ENCODE measurements at places on chromosomes 11 and 22.

GRCh38 chr11:92306966-92307510 is 82.4 kb downstream of the FAT3 start:
- DNase-seq = no peak

DNA sequence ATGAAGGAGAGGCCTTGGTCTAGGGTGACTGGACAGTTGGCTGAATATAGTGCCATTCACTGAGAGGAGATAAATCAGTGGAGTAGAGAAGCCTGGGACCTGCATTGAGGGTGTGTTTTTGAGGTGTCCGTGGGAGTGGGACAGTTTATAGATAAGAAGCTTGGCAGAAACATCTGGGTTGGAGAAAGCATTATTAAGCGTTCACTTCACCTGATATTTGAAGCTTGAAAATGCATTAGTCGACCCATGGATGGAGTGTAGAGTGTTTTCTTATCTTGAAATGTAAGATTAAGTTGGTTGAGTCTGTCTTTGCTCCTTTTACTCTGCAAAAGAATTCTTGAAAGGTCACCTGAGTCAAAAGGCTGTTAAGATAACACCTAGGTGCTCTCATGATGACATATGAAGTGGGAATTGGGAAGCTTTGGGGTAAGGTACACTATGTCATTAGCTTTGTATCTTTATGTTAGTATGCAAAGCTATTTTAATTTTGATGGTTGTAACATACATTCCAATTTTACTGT is 160.7 kb downstream of the ARHGAP42 start:
- no peak for DNase-seq

- no peak for DNase-seq
Measured at GRCh38 chr22:20441631-20442484, 4.2 kb upstream of the SCARF2 start.

- no peak for DNase-seq
Measured at GRCh38 chr11:106997227-106997626, 21.0 kb downstream of the GUCY1A2 start.

GRCh38 chr11:35784699-35785098 is 122.1 kb downstream of the TRIM44 start:
- no peak for DNase-seq

- DNase-seq = no peak
Measured at GRCh38 chr22:19879246-19879570, 24.5 kb upstream of the GNB1L start.

DNA sequence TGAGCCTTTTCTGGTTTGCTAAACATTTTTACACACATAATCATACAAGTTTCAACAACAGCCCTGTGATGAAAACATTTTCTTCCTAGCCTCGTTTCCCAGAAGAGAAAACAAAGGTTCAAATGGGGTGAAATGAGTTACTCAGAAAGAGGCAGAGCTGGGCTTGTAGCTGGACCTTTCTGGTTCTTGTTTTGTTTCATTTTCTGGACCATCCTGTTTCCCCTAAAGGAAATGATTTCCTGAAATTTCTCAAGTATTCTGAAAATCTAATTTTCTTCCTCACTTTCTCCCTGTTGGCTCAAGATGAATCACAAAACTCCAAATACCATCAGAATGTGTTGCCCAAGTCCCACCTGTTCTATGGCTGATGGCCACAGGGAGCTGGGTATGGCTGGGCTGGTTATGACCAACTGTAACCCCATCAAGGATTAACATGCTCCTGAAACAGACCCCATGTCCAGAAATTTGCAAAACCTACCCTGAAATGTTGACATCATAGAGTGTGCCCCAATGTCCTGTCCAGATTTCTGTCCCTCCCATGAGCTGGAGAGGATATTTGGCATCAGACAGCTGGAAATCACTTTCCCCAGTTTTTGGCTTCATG is 6.7 kb upstream of the APOL4 start:
- no peak for DNase-seq

DNA sequence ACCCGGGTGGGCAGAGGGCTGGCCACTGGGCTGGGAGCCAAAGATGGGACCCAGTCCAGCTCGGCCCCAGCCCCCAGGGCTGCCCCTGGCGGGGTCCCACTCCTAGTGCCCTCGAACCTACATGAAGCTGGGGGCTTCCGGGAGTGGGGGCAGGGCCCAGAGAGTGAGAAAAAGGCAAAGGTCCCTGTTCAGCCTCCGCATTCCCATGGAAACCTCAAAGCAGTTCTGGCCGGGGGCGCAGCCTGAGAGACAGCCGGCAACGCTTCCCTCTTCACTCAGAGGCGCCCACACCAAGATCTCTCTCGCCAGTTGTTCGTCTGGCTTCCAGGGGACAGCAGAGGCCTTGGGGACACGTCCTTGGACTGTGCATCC is 22.4 kb upstream of the ARHGAP8 start:
- DNase-seq = no peak

DNA sequence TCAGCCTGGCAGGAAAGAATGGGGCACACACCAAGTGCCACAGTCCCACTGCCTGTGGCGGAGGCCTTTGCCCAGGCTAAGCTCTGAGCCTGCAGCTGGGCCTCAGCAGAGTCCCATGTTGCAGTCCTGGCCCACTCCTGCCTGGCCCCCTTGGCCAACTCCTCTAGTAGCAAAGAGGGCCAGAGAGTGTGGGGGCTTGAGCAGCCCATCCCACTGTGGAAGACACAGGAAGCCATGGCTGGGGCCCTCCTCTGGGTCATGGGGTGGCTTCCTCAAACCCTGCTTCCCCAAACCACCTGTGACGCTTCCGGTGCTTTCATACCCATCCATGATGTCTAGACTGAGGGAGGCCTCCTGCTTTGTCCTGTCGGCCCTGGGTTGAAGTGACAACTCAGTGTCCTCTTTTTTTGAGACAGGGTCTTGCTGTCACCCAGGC is 5.8 kb downstream of the RPS19BP1 start:
- DNase-seq = no peak

DNA sequence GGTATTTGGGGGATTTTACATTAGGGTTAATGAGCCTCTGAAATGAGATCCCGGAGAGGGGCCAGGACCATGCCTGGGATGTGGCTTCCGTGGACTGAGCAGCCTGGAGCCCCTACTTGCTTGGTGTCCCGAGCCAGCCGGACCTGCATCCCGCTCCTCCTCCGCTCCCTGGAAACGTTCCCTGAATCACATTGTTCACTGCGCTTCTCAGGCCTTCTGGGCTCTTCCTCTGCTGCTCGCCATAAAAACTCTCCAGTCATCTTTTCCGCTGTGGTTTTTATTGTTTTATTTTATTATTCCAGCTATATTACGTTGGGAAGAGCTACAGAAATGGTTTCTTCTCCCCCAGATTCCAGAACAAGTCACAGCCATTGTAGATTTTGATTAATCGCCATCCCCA is 13.3 kb upstream of the KCNQ1OT1 start:
- DNase-seq = no peak

- no peak for DNase-seq
Measured at GRCh38 chr11:20309231-20310025, 54.1 kb upstream of the HTATIP2 start.

DNA sequence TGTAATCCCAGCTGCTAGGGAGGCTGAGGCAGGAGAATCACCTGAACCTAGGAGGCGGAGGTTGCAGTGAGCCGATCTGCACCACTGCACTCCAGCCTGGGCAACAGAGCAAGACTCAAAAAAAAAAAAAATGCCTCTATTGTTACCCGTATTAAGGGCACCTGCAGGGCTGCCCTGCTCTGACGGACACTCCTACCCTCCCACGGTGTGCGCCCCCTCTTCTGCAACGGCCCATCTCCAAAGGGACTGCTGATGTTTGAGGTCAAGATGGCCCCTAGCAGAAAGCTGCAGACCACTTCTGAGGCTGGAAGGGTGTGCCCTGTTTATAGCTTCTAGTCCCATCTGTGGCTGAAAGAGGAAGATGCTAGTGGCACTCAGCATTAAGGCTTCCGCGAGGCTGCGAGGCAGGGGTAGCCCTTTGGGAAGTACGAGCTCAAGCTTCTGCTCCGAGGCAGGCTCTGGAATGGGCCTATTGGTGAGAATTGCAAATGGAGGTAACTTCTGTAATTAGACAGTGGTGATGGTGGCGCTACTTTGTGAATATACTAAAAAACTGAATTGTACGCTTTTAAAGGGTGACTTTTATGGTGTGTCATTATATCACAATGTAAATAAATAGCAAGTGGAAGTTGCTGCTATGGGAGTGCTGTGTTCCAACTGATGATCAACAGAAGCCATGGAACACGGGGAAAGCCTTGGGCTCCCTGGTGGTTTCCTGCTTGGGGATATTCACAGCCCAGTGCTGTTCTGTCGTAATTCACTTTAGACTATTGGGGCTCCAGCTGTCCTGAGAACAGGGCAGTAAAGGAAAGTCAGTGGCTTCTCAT is 24.3 kb downstream of the ARFGAP2 start:
- DNase-seq = no peak

GRCh38 chr11:81574301-81574700 is 1159.4 kb downstream of the FAM181B start:
- no peak for DNase-seq

GRCh38 chr11:74299015-74299414 is 12.4 kb downstream of the P4HA3 start:
- no peak for DNase-seq

GRCh38 chr11:133833898-133834681 is 11.2 kb downstream of the SPATA19 start:
- DNase-seq = no peak

DNA sequence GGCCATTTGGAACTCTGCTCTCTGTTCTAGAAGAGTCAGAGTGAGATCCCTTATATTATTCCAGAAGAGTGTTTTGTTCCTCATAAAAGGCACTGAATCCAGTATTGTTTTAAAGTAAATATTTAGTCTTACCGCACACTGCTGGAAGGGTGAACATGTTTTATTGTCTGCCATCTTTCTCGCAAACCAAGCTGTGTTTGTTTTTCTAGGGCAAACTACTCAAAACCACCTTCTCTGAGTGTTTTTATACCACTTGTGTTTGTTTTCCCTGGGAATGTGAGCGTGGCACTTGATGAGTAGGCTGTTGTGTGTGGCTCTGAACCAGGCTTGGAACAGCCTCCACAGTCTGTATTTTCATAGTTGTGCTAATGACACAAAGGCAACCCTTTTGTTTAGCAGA is 89.8 kb downstream of the DBX1 start:
- DNase-seq = no peak

DNA sequence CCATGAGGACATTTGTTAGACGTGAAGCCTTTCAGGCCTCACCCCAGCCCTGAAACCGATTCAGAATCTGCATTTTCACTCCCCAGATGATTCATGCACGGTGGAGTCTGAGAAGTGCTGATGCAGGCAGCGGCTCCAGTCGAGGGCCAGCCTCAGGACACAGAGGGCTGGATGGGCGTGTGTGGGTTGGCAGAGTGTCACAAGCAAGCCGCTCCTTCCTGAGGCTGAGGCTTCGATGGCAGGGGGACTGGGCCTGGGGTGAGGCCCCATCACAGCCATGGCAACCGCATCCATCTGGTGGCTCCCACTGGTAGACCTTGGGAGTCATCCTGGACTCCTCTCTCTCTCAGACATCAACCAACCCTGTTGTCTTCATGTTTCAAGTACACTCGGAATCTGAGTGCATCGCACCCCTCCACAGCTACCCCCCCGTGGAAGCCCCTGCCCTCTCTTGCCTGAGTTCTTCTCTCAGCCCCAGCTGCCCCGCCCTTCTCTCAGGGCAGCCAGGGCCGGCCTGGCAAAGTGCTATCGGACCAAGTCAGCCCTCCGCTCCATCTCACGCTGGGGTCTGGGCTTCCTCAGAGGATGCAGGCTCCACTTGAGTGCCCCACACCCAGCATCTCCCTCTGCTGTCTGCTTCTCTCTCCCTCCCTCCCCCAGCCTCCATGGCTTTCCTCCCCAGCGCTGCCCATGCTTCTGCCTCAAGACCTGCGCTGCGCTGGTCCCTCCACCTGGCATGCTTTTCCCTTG is 10.6 kb downstream of the KCNC1 start:
- DNase-seq = no peak

DNA sequence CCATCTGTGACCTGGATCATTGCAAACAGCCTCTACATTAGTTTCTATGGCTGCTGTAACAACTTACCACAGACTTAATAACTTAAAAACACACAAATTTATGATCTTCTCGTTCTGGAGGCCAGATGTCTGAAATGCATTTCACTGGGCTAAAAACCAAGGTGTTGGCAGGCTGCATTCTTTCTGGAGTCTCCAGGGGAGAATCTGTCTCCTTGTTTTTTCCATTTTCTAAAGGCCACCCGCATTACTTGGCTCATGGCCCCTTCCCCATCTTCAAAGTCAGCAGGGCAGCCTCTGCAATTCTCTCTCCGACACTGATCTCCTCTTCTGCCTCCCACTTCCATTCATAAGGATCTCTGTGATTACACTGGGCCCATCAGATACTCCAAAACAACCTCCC is 11.6 kb downstream of the SCGB1A1 start:
- no peak for DNase-seq

DNA sequence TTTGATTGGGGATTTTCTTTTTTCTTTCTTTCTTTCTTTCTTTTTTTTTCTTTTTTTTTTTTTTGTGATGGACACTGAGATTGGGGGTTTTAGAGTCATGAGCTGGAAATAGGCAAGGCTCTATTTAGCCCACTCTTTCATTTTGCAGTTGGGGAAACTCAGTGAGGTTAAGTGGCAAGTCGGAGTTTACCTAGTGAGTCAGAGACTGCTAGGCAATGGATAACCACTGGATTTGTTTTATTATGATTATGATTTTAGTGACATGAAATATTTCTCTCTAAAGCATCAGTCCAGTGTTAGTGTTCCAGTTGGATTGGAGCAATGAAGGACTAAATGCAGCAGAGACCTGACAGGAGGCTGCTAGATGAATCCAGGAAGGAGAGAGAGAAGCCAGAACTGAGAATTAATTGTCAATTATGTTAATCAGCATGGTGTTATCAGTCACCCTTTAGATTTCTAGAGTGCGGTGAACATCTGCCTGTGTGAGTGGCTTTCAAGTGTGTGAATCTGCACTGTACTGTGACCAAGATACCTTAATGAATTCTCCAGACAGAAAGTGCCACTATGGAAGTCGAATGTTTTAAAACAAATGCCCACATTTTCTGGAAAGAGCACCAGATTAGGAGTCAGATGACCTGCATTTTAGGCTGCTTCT is 10.9 kb downstream of the BMAL1 start:
- DNase-seq = no peak

GRCh38 chr11:78952890-78953289 is 378.2 kb upstream of the NARS2 start:
- DNase-seq = no peak

DNA sequence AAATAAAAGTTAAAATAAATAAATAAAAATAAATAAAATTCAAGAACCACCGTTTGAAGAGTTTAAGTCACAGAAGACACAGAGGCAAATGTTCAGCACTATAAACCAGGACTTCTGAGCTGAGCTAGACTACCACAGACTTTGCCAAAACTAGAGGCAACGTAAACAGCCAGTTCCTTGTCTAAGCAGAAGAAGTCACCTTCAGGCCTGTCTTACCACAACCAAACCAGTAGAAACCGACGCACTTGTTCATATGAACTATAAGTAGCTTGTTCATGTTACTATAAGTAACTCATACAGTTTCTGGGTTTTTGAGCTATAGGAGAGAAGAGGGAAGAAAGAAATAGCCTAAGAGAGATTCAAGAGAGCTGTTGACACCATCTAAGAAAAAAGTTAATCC is 48.3 kb downstream of the NNMT start:
- no peak for DNase-seq

- no peak for DNase-seq
Measured at GRCh38 chr11:105177658-105178057, 38.1 kb upstream of the CARD18 start.
